Activated CD8-positive, alpha-beta memory T cell treated with anti-CD3 and anti-CD28 coated beads for 1 hour (primary cell): ENCODE measurements at places on chromosomes 3 and 15.

DNA sequence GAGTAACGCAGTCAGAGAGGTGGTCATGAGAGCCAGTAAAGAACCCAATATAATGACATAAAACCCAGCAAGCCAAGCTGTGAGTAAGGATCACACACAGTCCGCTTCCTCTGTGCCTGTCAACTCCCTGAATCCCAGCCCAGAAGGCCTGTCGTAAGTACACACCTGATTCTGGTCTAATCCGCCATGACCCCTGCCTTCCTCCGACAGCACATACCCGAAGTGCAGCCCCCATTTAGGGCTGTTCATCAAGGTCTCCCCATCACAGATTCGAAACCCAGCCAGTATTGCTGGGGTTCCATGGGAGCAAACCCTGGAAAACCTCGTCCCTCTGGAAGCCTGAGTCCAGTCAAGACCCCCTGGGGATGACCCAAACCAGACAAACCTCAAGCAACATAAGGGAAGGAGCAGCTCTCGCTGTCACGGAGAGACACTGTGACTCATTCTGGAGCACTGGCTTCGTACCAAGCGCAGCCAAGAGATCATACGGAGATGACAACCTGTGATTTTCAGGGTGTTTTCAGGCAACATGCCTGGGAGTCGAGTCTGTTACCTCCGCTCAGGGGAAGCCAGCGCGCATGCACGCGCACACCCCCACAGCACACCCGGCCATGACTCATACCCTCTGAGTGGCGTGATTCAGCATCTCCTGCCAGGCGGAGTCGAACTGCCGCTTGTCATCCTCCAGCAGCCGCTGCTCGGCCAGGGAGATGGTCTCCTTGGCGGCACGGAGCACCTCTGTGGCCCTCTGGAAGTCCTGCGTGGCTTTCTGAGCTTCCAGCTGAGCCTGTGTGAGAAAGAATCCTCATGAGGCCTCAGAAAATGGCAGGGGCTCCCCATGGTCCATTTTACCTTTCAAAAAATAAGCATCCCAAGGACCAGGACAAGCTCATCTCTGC is 63.0 kb downstream of the SH3BP5 start:
- DNase-seq, result peak; percentile 60

DNA sequence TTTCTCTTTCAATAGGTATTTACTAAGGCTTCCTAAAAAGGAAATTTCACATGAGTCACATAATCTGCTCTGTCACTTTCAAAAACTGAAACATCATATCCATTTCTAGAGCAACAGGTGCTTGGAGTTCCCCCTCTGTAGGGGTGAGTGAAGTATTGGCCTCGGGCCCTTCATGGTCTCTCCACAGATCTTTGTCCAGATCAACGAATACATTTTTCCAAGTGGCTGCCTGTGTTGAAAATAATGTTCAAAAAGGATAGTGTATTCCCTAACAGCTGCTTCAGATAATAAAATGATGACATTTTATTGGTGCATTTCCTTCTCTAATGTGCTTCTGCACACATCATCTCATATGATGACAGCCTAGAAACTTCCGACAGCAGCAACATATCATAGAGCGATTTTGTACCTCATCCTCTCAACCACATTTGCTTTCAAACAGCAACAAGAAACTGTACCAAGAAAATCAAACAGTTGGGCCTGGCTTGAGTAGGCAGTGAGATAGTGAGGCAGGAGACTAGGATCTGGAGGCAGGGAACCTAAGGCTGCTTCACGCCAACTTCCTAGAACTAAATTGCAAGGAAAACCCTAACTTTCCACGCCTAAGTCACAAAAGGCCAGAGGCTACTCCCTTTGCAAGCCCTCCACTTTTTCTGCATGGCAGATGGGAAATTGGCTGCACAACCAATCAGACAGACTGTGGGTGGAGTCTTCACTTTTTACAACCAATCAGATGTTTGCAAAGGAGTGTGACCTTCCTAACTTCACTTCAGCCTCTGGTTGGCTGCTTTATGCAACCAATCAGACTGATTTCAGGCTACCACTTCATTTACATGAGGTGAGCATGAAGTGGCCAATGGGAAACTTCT is 340.2 kb downstream of the LRRC3B start:
- no peak for DNase-seq

GRCh38 chr3:128878011-128878457 is 1.4 kb upstream of the ACAD9 start:
- DNase-seq, result no peak

DNA sequence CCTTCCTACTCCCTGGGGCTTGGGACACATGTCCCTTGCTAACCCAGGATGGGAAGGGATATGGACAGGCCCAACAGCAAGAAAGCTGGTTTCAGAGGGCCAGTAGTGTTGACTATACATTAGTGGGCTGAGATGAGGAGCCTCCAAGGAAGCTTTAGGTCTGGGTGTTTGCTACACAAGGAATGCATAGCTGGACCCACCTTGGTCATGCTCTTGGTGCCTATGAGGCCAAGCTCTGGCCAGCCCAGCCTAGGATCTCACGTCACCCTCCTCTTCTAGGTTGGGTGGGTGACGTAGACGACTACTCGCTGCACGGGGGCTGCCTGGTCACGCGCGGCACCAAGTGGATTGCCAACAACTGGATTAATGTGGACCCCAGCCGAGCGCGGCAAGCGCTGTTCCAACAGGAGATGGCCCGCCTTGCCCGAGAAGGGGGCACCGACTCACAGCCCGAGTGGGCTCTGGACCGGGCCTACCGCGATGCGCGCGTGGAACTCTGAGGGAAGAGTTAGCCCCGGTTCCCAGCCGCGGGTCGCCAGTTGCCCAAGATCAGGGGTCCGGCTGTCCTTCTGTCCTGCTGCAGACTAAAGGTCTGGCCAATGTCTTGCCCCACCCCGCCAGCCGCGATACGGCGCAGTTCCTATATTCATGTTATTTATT is 653 bp upstream of the WDR6 start:
- no peak for DNase-seq

DNA sequence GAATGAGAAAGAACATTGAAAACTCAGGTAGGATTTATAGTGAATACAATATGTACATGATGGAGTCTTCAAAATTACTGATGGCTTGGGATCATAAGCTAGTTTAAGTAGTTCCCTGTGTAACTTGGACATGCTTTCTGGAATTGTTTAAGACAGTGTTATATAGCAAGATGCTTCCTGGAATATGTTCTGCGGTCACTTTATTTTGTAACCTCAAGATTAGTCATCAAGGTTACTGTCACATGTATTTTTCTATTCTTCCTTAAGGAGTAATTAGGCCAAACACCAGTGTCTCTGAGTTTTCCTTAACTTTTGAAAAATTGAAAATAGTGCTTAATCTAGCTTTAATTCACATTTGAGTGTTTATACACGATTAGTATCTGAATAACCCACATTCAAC is 760.3 kb upstream of the ARRDC4 start:
- no peak for DNase-seq
